ENCODE measurements at places on chromosomes 12 and 14.

GRCh38 chr14:82897469-82898308 lies 1364.0 kb upstream of the SEL1L start:
- DNase-seq: no peak

DNA sequence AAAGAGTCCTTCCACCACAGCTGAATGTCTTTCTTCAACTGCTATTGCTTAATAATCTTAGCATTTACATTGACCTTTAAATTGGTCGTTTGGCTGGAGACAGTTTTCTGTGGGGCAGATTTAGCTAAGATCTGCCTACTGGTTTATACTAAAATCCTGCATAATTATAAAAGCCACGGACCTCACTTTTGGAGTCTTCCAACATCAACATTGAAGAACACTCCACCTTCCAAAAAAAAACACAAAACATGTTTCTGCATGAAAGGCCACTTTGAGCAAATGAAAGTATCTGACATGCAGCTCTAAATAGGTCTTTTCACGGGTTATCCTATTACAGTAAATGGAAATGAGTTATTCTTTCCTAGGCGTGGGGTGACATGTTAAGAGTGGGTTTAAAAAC lies 57.0 kb upstream of the KRR1 start:
- DNase-seq: no peak

- no peak for DNase-seq
Observed at GRCh38 chr12:64186789-64187188, 35.3 kb downstream of the KICS2 start.

DNA sequence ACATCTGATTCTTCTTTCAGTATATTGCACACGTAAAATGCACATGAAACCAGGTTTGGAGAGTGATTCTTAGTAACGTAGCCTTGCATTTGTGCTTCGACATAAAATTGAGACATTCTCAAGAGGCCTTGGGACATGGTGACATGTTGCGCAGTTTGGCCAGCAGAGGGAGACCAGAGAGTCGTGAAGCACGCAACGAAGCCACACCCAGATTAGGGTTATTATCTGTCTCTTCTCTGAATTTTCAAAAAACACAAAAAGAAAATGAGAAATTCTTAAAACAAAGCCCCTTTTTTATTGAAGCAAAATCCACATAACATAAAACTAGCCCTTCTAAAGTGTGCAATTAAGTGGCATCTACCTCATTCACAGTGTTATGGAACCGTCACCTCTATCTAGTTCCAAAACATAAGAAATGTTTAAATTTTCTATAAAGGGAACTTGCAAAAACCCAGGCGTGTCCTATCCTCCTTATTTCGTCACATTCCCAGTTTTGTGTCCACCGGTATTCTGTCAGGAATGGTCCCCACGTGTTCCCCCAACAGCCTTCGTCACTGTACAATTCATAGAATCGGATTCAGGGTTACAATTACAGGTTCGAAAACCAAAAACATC lies 108.8 kb upstream of the ATF7IP start:
- DNase-seq: peak; percentile 69

DNA sequence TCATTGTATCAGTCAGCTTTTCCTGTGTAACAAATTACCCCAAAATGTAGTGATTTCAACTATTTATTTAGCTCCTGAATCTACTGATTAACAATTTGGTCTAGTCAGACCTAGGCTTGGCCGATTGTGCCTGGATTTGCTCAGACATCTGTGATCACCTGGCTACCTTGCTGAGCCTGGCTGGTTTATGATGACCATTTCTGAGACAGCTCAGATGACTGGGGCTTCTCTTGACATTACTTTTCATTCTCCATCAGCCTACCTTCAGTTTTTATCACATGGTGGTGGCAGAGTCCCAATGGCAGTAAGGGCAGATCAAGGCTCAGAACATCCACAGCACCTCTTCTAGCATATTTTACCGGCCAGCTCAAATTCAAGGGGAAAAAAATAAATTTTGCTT lies 286.3 kb downstream of the BTG1 start:
- no peak for DNase-seq

DNA sequence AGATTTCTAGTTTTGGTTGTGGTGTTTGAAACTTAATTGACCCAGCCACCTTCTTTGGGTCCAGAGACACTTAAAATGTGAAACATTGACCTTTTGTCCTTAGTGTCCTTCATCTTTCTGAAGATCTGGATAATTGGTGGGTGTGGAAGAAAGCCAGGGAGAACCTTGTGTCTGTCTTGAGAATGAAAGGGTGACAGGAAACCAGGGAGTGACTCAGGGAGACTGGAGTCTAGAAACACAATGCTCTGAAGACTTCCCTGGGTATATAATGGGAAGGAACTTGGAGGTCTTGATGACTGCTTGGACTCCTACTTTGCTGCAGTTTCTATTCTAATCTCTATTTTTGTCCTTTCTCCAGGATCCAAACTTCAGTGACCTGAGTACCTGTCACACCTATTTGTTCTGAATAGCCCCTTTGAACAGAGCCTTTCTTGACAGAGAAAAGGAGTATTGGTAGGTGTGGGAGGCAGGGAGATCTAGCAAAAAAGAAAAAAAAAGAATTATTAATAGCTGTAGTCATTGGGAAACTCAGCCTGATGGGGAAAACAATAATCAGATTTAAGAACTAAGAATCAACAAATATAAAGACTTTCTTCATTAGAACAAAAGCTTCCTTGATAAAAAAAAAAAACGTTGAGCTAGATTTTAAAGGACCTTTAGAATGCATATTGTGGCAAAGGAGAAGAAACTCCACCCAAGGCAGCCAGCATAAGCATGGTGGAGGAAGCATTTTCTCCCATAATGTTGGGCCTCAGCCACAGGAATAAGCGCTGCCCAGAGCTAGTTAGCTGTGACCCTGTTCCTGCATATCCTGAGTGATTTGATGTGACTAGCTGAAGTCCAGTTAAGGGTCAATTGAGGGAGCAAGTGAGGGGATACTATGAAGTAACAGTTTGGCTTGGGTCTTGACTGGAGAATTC lies 77.9 kb upstream of the HOXC13 start:
- no peak for DNase-seq

- no peak for DNase-seq
Observed at GRCh38 chr12:6369916-6370575, 5.3 kb downstream of the SCNN1A start.

DNA sequence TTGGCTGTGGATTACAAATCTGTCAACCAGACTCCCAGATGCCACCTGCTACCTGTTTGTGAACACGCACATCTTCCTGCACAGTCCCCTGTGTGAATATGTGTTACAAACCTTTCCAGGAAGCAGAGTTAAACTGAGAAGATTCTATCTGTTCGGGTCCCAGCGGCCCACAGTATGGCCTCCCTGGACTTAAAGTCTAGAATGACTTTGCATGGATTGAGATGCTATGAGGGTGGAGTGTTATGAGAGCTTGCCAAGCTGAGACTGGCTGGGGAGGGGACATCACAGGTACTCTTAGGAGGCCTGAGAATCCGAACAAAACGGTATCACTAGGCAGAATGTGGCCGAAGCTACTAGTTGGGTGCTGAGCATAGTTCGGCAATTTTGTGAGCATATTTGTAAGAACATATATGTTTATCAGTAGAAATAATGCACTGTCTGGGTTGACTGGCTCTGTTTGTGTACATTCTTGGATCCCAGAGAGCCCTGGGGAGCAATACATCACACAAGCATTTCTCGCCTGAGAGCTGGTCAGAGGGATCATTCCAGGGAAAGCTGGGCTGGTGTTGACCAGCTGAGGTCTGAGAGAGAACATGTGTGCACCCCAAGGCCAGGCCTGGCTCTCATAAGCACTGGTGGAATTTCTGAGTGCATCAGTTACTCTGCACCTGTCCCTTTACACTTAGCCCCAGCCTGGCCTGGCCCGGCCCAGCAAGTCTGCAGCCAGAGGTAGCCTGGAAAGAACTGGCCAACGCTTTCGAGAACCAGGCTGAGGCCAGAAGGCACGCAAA lies 29.8 kb upstream of the LTBP2 start:
- DNase-seq: no peak

GRCh38 chr12:104456950-104457745 lies 400 bp downstream of the CHST11 start:
- peak; percentile 61 for DNase-seq

DNA sequence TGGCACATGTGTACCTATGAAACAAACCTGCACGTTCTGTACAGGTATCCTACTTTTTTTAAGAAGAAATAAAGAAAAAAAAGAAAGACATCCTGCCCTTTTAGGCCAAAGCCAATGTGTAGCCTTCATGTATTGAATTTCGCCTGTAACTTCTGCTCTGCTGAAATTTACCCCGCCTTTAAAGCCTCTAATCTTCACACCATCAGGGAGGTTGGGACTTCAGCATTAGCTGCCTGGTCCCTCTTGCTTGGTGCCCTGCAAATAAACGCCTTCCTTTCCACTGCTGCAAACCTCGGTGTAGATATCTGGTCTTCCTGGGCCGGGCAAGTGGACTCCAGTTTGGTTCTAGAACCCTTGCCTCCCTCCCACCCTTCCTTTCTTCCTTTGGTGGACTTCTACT lies 2.6 kb upstream of the KRT71 start:
- DNase-seq: no peak

- no peak for DNase-seq
Observed at GRCh38 chr14:97219431-97220017, 422.3 kb downstream of the VRK1 start.

DNA sequence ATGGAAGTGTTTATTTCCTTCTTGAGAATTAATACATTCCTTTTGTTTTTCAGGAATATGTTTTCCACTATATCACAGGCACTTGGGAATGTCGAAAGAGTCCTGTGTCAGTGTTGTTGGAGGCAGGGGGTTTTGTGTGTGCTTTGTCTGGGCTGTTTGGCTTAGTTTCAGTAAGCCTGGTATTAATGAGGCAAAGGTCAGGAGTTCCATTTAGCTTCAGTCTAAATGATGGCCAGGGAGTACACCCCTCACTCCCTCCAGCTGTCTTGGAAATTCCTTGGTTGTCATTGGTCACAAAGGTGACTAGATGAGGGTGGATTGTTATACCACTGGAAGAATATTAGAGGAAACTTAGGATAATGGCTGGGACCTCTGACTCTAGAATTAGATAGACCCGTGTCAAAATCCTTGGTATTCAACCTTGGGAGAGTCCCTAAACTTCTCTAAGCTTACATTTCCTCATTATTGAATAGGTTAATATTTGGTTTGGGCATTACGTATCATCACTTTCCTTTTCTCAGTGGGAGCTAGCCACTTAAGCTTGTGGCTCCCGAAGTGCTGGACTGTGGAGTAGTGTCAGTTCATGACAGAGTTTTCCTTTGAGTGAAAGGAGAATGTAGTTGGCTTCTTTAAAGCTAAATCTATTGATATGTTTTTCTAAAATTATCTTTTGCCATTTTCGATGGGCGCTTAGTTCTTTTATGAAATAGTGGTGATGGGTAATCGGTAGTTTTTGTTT lies 5.2 kb downstream of the FRS2 start:
- DNase-seq: no peak

- DNase-seq: no peak
Observed at GRCh38 chr12:45626965-45627364, 102.5 kb upstream of the ARID2 start.

GRCh38 chr14:30808576-30808975 lies 65.8 kb upstream of the COCH start:
- no peak for DNase-seq

- no peak for DNase-seq
Observed at GRCh38 chr14:63361790-63362189, 43.1 kb upstream of the GPHB5 start.

DNA sequence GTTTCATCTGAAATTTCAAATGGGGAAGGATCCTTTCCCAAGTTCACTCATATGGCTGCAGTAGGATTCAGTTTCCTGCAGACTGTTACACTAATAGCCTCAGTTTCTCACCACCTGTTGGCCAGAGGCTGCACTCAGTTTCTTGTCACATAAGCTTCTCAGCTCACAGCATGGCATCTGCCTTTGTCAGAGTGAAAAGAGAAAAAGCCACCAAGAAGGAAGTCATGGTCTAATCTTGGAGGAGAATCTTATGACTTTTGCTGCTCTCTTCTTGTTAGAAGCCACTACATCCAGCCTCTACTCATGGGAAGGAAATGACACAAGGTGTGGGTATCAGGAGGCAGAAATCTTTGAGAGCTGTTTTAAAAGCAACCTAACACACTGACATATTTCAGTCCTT lies 39.4 kb upstream of the BTG1 start:
- no peak for DNase-seq

- DNase-seq: no peak
Observed at GRCh38 chr14:32078858-32079216, 1.7 kb downstream of the ARHGAP5 start.

DNA sequence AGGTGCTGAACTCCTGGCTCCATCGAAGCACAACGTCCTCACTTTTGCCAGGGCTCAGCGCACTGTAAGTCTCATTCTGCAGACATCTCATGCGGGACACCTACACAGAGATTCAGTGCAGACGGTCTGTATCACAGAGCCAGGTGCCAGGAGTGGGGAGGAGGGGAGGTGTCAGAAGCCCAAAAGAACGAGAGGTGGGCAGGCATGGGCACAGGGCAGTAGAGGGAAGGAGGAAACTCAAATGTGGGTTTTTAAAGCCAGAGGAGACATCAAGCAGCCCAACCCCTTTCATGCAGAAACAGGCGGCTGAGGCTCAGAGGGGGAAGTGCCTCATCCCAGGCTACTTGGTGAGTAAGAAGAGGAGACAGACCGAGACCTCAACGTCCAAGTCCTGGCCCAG lies 2.5 kb upstream of the LPAR5 start:
- no peak for DNase-seq

DNA sequence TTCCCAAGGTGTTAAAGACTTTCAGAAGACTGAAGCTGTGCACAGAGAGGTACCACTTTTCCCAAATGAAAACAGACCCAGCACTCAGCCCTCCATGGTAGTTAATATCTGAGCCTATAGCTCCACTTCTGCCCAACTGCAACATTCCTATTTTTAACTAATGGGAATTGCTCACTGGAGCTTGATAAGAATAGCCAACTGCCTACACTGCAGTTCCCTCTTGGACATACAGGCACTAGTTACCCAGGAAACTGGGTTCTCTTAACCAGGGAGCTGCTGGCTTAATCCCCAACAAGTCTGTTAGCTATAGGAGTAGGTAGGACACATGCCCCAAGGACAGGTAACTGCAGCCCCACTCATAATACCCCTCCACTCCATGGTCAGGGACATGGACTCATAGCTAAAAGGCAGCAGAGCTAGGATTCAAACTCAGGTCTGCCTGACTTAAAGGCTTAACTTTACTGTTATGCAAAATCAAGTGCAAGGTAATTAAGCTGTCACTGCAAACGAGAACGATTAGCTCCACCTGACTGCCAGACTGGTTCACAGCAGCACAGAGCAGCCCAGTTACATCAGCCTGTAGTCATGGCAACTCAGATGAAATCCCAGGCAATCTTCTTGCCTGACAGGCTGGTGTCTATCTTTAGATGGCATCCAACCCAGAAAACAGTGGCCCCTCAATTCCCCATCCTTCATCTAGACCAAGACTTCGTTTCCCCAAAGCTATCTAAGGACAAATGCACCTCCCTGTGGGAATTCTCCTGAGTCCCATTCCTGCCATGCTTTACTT lies 77.1 kb upstream of the ACTN1 start:
- DNase-seq: no peak

All from pancreas (tissue), 10 donors.